ENCODE measurements at places on chromosomes 6 and 20.

- DNase-seq, result no peak
These were observed 18.0 kb downstream of the POLH start for GRCh38 chr6:43593938-43594337.

DNA sequence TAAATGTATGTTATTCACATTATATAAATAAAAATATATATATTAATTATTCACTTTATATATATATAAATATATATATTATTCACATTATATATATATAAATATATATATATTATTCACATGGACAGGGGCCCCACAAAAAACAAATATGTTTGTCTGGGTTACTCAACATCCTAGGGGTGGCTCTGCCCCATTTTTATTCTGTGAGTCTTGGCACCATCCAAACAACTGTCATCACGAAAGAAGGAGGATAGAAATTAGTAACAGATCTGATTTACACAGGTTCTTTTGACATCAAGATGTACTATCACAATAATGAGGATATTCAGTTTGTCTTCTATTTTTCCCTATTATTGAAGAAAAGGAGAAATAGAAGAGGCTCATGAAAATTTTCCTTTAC is 187.3 kb downstream of the GPX5 start:
- no peak for DNase-seq

DNA sequence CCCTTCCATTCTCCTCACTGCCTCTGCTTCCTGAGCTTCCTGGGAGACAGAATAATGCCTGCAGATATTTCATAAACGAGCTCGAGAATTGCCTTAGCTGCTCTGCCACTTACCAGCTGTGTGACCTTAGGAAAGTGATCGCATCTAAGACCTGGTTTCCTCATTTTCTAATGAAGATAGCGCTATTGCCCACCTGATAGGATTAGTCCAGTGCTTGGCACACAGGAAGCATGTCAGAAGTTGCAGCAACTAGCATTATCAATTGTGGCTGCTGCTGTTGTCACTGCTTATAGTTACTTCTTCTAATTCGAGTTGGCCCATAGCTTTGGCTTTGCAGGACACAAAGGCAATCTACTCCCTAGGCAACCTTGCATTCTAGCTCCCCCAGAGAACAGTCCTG is 305.5 kb upstream of the SGK1 start:
- DNase-seq, result no peak

DNA sequence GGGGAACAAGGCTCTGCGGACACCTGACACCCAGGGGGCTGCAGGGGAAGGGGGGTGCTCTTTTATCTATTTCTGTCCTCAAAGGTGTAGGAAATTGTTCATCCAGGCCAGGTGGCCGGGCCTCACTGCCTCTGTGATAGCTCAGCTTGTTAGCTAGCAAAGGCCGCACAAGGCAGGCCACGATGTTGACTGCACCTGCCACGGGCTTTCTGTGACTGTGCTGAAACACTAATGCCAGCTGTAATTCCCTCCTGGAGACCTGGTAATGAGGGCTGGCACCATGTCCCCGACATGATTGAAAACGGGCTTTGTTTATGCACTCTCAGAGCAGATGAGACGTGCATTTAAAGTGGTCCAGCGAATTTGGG is 61.4 kb upstream of the APCDD1L start:
- DNase-seq, result no peak

GRCh38 chr6:67252663-67253062 is 1382.4 kb upstream of the ADGRB3 start:
- no peak for DNase-seq

DNA sequence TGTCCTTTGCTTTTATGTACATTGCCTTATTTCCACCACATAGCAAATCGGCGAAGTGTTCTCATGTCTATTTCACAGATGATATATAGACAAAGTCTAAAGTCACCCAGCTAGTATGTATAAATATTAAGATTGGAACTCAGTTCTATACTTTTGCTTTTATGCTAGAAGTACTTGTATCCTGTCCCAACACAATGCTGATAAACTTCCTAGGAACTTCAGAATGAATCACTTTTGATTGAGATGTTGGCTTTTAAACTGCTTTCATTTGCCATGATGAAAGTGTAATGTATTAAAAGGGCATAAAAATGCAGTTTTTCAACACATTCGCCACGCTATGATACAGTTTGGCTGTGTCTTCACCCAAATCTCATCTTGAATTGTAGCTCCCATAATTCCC is 50.8 kb downstream of the GCLC start:
- no peak for DNase-seq

DNA sequence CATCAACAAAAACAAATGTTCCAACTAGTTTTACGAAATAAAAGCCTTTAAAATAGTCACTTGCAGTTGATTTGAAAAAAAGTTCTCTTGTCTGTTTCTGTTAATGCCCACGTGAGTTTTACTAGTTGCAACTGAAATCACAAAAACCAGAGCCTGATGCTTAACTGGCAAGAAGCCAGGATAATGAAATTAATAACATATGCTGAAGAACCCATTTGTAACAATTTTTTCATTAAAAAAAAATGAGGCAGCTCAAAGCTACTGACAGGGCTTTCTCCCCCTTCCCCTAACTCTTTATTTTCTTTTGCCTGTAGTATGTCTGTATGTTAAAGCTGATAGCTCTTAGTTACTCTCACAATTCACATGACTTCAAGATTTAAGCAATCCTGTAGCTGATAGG is 132.7 kb upstream of the EYA4 start:
- DNase-seq, result no peak

GRCh38 chr6:36949636-36950035 is 4.9 kb upstream of the PI16 start:
- DNase-seq, result peak; percentile 69

GRCh38 chr6:79208816-79209215 is 25.7 kb downstream of the HMGN3 start:
- DNase-seq, result no peak

- peak; percentile 90 for DNase-seq
These were observed 55.0 kb downstream of the KIF13A start for GRCh38 chr6:17932330-17932852.

DNA sequence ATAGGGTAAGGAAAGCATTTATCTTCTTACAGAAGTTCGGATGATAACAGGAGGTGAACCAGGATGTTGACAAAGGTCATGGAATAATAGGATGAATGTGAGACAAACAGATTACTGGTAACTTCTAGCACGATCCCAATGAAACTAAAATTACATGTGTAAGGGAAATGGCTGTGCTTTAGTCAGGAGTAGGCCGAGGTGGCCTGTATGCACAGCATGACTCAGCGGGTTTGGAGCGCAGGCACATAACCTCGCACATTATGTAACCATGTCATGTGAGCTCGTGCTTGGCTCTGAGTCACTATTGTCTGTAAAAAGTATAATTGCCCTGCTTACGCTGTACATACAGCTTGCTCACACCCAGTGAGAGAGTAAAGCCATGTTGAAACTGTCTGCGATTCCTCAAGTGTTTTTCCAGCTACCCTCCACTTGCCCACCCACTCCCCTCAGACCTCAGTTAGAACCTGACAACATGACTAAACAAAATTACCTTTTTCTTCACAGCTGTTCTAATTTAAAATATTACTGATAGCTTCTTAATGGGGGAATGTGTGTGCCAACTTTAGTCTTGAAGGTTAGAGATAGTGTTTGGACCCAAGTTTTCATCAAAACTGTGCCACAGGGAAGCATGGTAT is 8.2 kb downstream of the CYB5R4 start:
- DNase-seq, result peak; percentile 94

DNA sequence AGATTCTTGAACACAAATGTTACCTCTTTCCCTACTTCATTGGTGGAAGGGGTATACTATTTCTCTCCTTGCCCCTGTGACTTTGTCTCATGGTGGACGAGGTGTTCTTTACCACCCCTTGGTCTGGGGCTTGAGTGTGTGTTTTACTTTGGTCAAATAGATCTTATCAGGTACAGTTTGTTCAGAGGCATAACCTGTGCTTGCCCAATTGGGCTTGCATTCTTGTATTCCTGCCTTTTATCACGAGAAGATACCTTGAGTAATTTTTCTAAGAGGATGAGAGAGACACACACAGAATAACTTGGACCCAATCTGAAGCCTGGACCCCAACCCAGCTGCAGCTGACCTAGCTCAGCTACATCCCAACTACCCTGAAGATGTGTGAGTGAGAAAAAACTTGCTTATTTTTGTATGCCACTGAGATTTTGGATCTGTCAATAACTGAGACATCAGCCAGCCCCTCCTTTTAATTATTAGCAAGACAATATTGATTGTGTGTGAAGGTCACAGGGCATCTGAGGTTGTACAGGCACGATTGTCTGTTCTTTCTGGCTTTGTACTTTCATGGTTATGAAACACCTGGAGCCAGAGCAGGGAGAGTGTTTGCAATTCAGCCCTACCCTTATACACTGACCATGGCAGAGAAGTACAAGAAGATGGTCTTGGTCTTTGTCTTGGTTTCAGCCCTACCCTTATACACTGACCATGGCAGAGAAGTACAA is 204.7 kb upstream of the SLC35B3 start:
- no peak for DNase-seq

DNA sequence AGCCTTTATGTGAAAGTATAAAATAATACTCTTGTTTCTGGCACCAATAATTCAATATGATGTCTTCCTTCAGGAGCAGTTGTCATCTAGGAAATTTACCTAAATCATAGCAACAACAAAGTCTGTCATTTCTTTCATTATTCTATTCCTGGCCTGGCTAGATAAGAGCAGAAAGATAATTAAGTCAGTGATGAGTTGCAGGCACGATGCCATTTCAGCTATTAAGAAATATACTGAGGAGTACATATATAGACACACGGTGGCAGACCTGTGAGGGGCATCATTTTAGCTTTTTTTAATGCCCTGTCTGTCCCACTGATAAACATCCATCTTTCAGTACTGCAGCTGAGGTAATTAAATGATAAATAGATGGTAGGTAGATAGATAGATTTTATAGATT is 756.1 kb upstream of the EPHA7 start:
- DNase-seq, result no peak

DNA sequence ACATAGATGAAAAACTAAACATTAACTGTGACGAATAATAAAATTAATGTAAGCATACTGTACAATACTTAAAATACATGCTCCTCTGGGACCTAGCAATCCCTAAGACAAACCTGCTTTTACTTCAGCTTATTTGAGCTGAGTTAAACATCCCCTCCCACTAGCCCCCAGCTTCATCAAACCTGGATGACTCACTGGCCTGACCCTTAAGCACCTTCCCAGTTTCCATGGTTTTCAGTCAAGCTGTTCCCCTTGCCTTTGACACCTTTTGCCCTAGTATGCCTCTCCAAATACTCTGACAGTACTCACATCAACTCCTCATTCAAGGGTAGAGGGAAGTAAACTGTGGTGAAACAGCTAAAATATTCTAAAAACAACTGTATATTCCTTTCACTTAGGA is 4.2 kb downstream of the ELOVL4 start:
- DNase-seq, result no peak

GRCh38 chr6:131107151-131107550 is 28.1 kb upstream of the AKAP7 start:
- peak; percentile 79 for DNase-seq

DNA sequence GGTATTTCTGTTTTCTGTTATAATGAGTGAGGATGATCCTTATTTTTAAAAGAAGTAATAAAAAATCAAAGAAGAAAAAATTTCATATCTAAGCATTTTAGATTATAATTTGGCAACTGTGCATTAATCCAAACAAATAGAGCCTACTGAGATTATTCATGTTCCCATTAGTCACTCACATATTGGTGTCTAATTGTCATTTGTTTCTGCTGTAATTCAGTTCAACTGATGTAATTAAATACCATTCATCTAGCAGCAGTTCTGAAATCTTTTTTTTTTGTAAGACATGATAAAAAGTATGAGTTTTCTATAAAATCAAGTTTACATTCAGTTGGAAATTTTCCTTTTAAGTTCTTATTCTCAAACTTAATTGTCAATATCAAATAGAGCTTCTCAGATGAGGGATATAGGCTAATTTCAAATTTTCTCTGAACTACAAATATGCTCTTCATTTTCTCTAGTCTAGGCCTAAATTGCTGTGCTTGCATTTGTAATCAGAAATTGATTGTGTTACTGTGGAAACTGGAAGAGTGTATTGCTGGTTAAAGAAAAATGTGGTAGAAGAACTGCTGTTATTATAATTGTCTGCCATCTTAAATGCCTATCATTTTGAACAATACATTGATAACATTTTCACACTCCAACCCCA is 23.6 kb downstream of the PACRG start:
- no peak for DNase-seq

GRCh38 chr6:88775866-88776571 is 187.4 kb downstream of the RNGTT start:
- DNase-seq, result no peak

DNA sequence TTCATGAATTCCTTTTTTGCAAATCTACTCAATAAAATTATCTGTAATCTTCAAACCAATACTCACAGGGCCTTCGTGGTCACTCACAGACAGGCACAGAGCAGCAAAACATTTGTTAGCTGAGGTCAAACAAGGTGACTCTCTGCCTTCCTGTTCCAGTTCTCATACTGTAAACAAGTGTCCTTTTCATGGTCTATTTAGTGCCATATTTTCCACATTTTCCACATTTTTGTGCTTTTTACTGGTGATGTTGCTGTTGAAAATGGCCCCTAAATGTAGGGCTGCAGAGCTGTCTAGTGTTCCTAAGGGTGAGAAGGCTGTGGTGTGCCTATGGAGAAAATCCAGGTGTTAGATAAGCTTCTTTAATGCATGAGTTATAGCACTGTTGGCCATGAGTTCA is 133.1 kb upstream of the COL21A1 start:
- no peak for DNase-seq

DNA sequence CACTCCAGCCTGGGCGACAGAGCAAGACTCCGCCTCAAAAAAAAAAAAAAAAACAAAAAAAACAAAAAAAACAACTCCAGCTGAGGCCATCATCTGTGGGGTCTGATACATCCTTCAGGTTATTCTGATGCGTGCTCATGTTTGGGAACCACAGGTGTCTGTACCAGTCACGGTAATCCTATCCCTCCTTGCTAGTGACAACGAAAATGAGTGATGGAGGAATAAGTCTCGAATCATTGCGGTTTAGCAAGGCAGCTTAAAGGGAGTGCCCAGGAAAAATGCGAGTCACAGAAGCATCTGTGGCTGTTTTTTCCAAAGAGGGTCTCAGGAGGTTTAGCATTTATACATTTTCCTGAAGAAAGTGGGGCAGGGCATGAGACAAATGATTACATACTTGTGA is 48.8 kb downstream of the MCUR1 start:
- no peak for DNase-seq

DNA sequence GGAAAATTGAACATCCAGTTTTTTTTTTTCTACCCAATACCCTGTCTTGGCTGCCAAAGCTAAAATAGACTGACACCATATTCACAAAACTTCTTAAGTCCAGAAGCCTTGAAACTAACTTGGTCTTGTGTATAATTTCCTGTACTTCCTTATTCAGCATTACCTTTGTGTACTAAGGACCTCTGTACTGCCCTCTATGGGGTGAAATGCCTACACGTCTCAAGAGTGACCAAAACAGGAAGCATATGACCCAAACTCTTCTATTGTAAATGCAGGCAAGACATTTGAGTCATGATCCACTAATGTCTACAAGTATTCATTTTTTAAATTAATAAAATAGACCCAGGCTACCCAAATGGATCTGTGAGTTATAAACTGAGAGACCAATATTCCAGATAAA is 50.4 kb downstream of the HMGCLL1 start:
- DNase-seq, result peak; percentile 38

GRCh38 chr20:61205769-61206168 is 46.3 kb upstream of the CDH4 start:
- DNase-seq, result no peak
